Vagina (tissue), 2 donors: ENCODE measurements at places on chromosomes 5 and 9. TPM values are rescaled to one million over a fixed set of nuclear protein-coding genes. Genes with fewer than 3 reads are reported as not detected.
A peak's percentile ranks its signal among the peaks of the same experiment; 100 is the strongest.

The MARVELD2 gene
- 6.4 TPM for total RNA-seq

The BTNL3 gene
- total RNA-seq, result not detected

The RARS1 gene
- 62.9 TPM for total RNA-seq

The CCL27 gene
- total RNA-seq, result not detected

The NUTM2F gene
- not detected for total RNA-seq

The PHYHD1 gene
- 23.6 TPM for total RNA-seq

The CNTNAP3 gene
- 14.7 TPM for total RNA-seq

The TNC gene
- total RNA-seq, result 18.7 TPM

The KCNV2 gene
- not detected for total RNA-seq

The CD14 gene
- 48.4 TPM for total RNA-seq

The DAB2IP gene
- total RNA-seq, result 38.8 TPM

The CPEB4 gene
- total RNA-seq, result 31.9 TPM

The GABRA1 gene
- total RNA-seq, result not detected

The SPACA9 gene
- 2.7 TPM for total RNA-seq

DNA sequence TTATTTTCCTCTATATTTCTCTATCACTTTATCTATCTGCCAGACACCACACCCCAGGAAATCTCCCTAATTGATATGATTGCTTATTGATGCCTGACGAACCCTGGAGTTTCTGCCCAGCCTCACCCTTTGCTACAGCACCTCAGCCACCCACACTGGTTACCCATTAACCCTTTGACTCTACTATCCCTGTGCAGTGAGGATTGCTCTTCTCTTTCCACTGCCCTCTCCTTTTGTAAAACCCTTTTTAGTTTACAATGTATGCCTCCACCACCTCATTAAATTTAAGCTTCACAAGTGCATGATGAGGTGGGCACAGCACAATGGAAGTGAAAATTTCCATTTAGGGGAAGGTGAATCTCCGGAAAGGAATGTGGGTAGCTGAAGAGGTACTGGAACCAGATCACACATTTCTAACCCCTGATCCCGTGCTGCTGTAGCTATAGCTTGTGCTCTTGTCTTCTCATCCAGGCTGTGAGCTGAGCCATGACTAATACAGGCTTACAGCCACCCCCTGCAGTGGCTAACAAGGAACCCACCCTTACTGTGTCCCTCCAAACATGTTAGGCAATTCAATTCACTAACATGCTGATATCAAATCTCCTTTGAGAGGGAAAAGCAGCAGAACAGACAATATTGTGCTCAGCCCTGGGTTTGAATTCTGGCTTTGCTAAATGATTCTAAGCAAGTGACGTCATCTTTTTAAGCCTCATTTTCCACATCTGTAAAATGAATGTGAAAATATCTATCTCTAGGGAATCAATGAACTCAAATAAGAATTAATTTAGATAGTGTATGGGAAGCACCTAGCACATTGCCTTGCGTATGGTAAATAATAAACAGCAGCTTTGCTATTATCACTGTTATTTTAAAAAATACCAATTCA lies 186.9 kb upstream of the TRIM32 start:
- H3K27me3 ChIP-seq, result no peaks in the 10 kb centered on the region
- peaks cover 4% of the 10 kb centered on the region for H3K4me1 ChIP-seq
- H3K4me3 ChIP-seq, result no peak overlapping the region

DNA sequence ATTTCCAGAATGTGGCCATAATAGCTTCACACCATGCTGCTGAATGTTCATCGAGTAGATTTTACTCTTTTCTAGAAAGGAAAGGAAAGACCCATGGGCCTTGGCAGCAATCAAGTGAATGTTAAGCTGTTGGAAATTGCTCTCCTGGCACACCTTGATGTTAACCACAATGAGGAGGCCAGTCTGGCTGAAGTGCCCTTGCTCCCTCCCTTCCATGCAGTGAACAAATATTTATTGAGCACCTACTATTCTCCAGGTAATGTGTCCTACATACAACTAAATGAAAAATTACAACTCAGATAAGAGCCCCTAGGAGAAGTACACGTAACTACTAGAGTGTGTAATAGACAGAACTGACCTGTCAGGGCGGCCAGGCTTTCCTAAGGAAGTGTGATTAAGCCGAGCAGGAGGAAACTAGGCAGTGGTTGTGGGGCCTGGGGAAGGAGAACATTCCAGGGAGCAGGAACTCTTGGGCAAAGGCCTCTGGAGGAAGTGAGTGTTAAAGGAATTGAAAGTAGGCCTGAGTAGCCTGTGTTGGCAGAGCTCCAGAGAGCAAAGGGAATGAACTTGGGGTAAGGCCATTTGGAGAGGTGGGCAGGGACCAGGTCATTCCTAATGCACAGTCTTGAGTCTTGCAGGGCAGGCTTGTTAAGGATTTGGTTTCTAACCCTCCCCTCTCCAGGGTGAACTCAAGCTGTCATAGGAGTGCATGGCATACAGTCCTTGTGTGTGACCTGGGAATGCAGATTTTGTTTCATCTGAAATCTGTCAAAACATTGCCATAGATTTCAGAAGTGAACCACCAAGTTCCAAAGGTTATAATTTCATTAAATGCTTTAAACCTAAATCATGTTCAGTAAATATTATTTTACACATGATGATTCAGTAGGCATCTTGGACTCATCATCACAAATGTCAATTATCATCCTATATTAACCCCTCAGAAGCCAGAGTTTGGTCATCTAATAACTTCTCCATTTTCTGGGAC lies 9.0 kb upstream of the ZSWIM6 start:
- no peak overlapping the region for H3K4me3 ChIP-seq
- H3K27ac ChIP-seq, result no peak overlapping the region
- H3K27me3 ChIP-seq, result no peaks in the 10 kb centered on the region
- H3K36me3 ChIP-seq, result no peaks in the 10 kb centered on the region

- H3K36me3 ChIP-seq, result no peaks in the 10 kb centered on the region
- no peak overlapping the region for H3K4me3 ChIP-seq
- no peak for DNase-seq
- H3K4me1 ChIP-seq, result peaks cover 15% of the 10 kb centered on the region
- no peaks in the 10 kb centered on the region for H3K27me3 ChIP-seq
Measured at GRCh38 chr5:158761161-158761560, 338.6 kb downstream of the EBF1 start.

- H3K27ac ChIP-seq, result no peak overlapping the region
- H3K4me1 ChIP-seq, result no peaks in the 10 kb centered on the region
- no peak for DNase-seq
- no peaks in the 10 kb centered on the region for H3K27me3 ChIP-seq
- no peak overlapping the region for H3K4me3 ChIP-seq
Measured at GRCh38 chr9:10562581-10563343, 50.0 kb downstream of the PTPRD start.

- H3K4me1 ChIP-seq, result no peaks in the 10 kb centered on the region
- H3K36me3 ChIP-seq, result no peaks in the 10 kb centered on the region
- H3K27ac ChIP-seq, result no peak overlapping the region
Measured at GRCh38 chr5:60271517-60271916, 378.0 kb upstream of the PDE4D start.

- H3K4me3 ChIP-seq, result no peak overlapping the region
- no peaks in the 10 kb centered on the region for H3K27me3 ChIP-seq
- no peak overlapping the region for H3K27ac ChIP-seq
- no peaks in the 10 kb centered on the region for H3K4me1 ChIP-seq
- DNase-seq, result no peak
Measured at GRCh38 chr5:65907135-65907534, 19.2 kb upstream of the ERBIN start.

GRCh38 chr9:88737876-88738275 lies 202.9 kb downstream of the NXNL2 start:
- H3K27me3 ChIP-seq, result no peaks in the 10 kb centered on the region
- H3K36me3 ChIP-seq, result no peaks in the 10 kb centered on the region
- no peak overlapping the region for H3K4me3 ChIP-seq
- no peak overlapping the region for H3K27ac ChIP-seq
- H3K4me1 ChIP-seq, result peaks cover 40% of the 10 kb centered on the region

GRCh38 chr5:167271511-167271910 lies 1019.9 kb upstream of the WWC1 start:
- no peak for DNase-seq
- no peak overlapping the region for H3K4me3 ChIP-seq
- no peaks in the 10 kb centered on the region for H3K27me3 ChIP-seq
- peaks cover 4% of the 10 kb centered on the region for H3K4me1 ChIP-seq

GRCh38 chr5:77904362-77904761 lies 128.2 kb upstream of the TBCA start:
- no peak overlapping the region for H3K4me3 ChIP-seq
- no peak for DNase-seq
- H3K36me3 ChIP-seq, result no peaks in the 10 kb centered on the region
- no peak overlapping the region for H3K27ac ChIP-seq
- H3K4me1 ChIP-seq, result no peaks in the 10 kb centered on the region

DNA sequence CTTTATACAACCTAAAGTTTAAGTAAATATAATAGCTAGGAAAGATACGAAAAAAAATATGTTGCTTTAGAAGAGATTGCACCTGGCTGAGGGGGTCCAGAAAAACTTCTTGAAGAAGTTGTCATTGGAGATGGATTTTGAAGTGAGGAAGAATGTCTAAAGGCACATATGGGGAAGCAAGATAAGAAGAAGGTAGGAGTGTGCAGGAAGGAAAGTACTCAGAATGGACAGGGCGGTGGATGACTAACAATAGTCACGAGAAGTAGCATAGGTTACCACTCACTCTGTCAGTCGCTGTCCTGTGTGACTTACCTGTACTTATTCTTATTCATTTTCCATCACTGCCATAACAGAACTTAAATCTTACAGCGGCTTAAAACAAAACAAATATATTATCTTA lies 251.6 kb downstream of the GRIA1 start:
- H3K27me3 ChIP-seq, result no peaks in the 10 kb centered on the region
- no peaks in the 10 kb centered on the region for H3K4me1 ChIP-seq
- no peaks in the 10 kb centered on the region for H3K36me3 ChIP-seq
- DNase-seq, result no peak
- H3K27ac ChIP-seq, result no peak overlapping the region

- no peaks in the 10 kb centered on the region for H3K27me3 ChIP-seq
- no peak overlapping the region for H3K4me3 ChIP-seq
- peaks cover 11% of the 10 kb centered on the region for H3K36me3 ChIP-seq
- no peak for DNase-seq
Measured at GRCh38 chr5:31481531-31482165, 50.2 kb downstream of the DROSHA start.

- no peak overlapping the region for H3K4me3 ChIP-seq
- peaks cover 32% of the 10 kb centered on the region for H3K36me3 ChIP-seq
- no peaks in the 10 kb centered on the region for H3K27me3 ChIP-seq
- H3K4me1 ChIP-seq, result peaks cover 15% of the 10 kb centered on the region
- H3K27ac ChIP-seq, result no peak overlapping the region
Measured at GRCh38 chr9:127455324-127455992, 4.1 kb downstream of the LRSAM1 start.

- no peak overlapping the region for H3K27ac ChIP-seq
- no peaks in the 10 kb centered on the region for H3K27me3 ChIP-seq
- H3K36me3 ChIP-seq, result no peaks in the 10 kb centered on the region
- no peak overlapping the region for H3K4me3 ChIP-seq
- DNase-seq, result no peak
Measured at GRCh38 chr5:25006734-25007133, 362.0 kb upstream of the CDH10 start.

DNA sequence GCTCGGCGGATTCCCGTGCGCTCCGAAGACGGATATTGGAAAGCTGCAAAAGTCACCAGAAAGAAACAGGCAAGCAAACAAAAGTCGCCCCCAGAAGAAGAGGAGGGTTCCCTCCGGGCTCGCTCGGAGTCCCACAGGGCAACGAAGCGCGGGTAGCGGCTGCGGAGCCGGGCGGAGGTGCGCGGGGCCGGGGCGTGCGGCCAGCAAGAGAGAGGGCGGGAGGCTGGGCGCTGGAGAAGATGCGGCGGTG lies at the start of gene FBN2:
Gene FBN2, minus strand, starts transcription at position 246 of the 250 bp plus-strand sequence. CDS start 642 bp downstream, outside the sequence.
- H3K27ac ChIP-seq, result peak within 1 kb of the TSS; percentile 68
- DNase-seq, result no peak
- no peaks in the 10 kb centered on the region for H3K27me3 ChIP-seq
- H3K36me3 ChIP-seq, result no peaks in the 10 kb centered on the region

- no peaks in the 10 kb centered on the region for H3K4me1 ChIP-seq
- no peaks in the 10 kb centered on the region for H3K36me3 ChIP-seq
- no peak overlapping the region for H3K4me3 ChIP-seq
- H3K27ac ChIP-seq, result no peak overlapping the region
Measured at GRCh38 chr5:160460377-160461049, 38.9 kb downstream of the PTTG1 start.

DNA sequence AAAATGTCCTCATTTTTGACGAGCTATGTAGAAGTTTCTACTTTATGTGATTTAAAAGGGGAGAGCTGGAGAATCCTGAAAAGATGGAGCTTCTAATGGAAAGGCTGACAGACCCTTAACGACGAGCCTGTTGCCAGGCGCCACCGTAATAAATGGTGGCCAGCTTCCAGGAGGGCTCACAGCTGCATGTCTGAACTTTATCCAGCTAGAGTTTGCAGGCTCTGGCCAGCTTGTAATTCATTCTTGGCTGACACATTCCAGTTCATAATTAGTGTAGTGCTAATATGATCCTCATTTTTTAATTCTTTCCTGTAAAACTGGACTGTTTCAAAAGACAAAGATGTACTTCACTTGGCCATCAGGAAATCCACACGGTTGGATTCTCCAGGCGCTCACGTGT lies 246.7 kb downstream of the GAS1 start:
- no peak overlapping the region for H3K4me3 ChIP-seq
- H3K4me1 ChIP-seq, result peaks cover 10% of the 10 kb centered on the region
- no peaks in the 10 kb centered on the region for H3K36me3 ChIP-seq

- H3K36me3 ChIP-seq, result no peaks in the 10 kb centered on the region
- no peak for DNase-seq
- H3K27ac ChIP-seq, result no peak overlapping the region
- H3K4me3 ChIP-seq, result no peak overlapping the region
Measured at GRCh38 chr9:96044401-96044800, 168.9 kb downstream of the ERCC6L2 start.

- no peak for DNase-seq
- no peak overlapping the region for H3K27ac ChIP-seq
- no peaks in the 10 kb centered on the region for H3K27me3 ChIP-seq
Measured at GRCh38 chr5:145495196-145495595, 339.9 kb downstream of the PRELID2 start.

DNA sequence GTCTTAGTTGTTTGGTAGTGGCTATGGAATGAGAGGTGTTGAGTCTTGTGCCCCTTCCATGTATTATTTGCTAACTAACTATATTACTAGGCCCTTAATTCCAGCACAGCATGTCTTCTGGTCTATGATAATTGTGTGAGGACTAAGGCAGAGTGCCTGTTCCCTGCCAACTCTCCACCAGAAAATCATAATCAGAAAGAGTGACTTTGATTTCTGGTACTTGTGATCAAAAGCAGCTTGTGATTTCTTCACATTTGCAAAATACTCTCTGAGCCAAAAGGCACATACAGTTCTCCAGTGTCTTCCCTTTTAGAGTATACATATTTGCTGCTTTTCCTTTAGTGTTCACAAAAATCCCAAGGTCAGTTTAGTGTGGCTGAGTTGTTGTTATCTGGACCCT lies 229.9 kb downstream of the GNA14 start:
- H3K4me3 ChIP-seq, result no peak overlapping the region
- no peak for DNase-seq
- H3K36me3 ChIP-seq, result no peaks in the 10 kb centered on the region
- peak overlapping the region; percentile 30 for H3K27ac ChIP-seq
- H3K4me1 ChIP-seq, result no peaks in the 10 kb centered on the region

GRCh38 chr9:125431741-125432271 lies 170.2 kb downstream of the GAPVD1 start:
- no peaks in the 10 kb centered on the region for H3K27me3 ChIP-seq
- H3K27ac ChIP-seq, result no peak overlapping the region
- H3K36me3 ChIP-seq, result peaks cover 3% of the 10 kb centered on the region
- H3K4me1 ChIP-seq, result no peaks in the 10 kb centered on the region

- H3K27me3 ChIP-seq, result no peaks in the 10 kb centered on the region
- no peak overlapping the region for H3K4me3 ChIP-seq
- H3K27ac ChIP-seq, result no peak overlapping the region
- no peak for DNase-seq
- H3K4me1 ChIP-seq, result no peaks in the 10 kb centered on the region
Measured at GRCh38 chr5:8320244-8320643, 451.3 kb downstream of the MTRR start.

GRCh38 chr5:14678773-14679334 lies 14.3 kb downstream of the OTULIN start:
- no peak overlapping the region for H3K4me3 ChIP-seq
- no peaks in the 10 kb centered on the region for H3K27me3 ChIP-seq
- DNase-seq, result no peak
- H3K27ac ChIP-seq, result no peak overlapping the region
- H3K36me3 ChIP-seq, result no peaks in the 10 kb centered on the region
